ENCODE measurements at places on chromosomes 2 and 18. TPM values are rescaled to one million over a fixed set of nuclear protein-coding genes. Genes with fewer than 3 reads are reported as not detected.

The PROKR1 gene
- 0.08 TPM for total RNA-seq

The RGPD3 gene
- 0.05 TPM for total RNA-seq

The CENPA gene
- 22.7 TPM for total RNA-seq

The CPLX4 gene
- total RNA-seq = not detected

The CYS1 gene
- 0.52 TPM for total RNA-seq

The KYNU gene
- total RNA-seq = 0.64 TPM

- no peak for DNase-seq
Measured at GRCh38 chr18:58891776-58892175, 27.1 kb downstream of the ZNF532 start.

DNA sequence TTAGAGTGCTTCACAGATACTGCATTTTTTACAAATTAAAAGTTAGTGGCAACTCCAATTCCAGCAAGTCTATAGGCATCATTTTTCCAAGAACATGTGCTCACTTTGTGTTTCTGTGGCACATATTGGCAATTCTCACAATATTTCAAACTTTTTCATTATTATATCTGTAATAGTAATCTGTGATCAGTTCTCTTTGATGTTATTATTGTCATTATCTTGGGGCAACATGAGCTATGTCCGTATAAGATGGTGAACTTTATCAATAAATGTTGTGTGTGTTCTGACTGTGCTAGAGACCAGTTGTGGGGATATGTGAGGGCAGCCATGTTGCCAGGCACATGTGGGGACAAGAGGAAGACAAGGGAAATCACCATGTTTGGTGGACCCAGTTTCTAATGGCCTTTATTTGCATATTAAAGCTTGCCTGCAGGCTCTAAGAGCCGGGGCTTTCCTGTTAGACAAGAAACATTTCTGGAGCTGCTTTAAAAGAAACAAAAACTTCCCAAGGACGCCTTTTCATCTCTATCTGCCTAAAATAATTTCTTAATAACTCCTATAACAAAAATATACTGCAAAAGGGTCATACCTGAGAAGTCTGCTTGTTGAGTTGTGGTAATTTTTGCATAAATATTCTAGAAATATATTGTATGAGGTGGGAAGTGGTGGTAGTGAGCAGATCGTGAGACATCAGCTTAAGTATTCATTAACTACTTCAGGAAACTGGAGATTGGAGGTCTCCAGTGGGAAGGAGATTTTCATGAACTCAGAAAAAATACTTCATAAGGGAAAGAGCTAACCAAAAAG, 37.2 kb downstream of the KYNU start:
- DNase-seq = no peak

GRCh38 chr18:43079422-43079821, 36.1 kb downstream of the RIT2 start:
- no peak for DNase-seq

- DNase-seq = no peak
Measured at GRCh38 chr2:231386446-231386845, 9.1 kb upstream of the B3GNT7 start.

DNA sequence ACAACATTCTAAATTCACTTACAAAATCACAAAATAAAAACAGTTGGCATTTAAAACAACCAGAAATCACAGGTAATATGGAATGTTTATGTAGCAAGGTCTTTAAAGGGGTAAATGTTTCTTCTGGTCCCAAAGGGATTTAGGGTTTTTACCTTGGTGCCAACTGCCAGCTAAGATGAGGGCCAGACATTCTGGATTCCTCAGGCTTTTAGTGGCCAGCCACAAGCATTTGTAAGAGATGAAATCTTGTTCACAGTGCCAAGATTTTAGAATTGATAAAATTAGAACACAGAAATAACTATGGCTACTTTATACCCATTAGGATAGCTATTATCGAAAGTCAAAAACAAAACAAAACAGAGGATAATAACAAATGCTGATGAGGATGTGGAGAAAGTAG, 60.4 kb upstream of the CDKL4 start:
- DNase-seq = no peak

DNA sequence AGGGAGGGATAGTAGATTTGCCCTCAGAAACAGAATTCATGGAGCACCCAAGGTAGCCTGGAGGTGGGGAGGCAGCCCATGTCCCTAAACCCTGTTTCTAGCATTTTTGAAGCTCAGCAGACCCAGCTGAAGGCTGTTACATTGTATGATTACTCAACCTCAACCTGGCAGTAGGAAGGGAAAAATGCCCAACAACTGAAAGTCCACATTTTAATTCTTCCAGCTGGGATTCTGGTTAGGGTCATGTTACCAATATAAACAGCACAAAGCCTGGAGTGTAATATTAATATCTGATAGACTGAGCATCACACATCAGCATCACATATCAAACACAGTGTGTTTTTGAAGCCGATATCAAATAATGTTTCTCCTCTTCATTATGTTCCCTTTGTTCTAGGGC, 437.0 kb downstream of the HRH4 start:
- DNase-seq = no peak

DNA sequence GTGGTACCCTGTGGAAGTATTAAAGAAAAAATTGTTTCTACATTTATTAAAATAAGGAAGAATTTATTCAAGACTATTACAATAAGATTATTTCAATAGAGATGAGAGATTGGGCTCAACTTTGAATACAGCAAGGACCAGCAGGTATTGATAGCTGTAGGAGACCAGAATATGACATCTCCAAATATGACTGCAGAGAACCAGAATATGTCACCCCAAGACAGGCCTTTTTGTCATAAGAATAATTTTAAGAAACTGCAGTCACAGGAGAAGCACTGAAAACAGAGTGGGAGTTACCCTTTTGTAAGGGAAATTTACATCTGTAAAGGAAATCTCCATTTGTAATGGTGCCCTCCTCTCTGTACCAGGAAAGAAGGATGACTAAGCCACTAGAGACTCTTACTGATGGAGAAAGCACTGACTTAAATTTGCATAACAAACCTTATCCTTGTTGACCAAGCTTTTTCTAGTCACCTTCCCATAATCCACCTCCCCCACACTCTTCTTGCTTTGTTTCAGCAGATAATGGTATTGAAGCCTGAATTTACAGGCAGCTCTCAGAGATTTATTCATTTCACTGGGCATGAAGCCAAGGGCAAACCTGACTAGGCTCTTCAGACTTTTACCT, 145.1 kb upstream of the RMP24 start:
- no peak for DNase-seq

GRCh38 chr2:64672708-64673107, 19.0 kb upstream of the SERTAD2 start:
- DNase-seq = no peak

DNA sequence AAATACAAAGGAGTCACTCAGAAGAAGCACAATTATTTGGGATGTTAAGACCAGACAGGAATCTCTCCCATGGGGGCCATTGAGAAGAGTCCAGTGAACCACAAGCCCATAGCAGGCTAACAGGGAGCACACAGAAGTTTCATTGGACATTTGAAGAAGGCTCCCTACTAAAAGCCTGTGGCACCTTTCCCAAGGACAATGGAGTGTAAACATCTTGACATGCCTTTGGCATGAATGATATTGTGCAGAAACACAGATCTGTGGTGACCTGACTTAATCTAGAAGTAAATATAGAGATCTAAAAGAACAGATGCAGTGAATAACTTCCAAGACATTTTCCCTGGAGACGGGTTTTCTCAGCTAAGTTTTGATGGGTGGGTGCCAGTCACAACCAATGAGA, 221.5 kb downstream of the EPHA4 start:
- no peak for DNase-seq

- DNase-seq = no peak
Measured at GRCh38 chr2:199364153-199364552, 93.6 kb downstream of the SATB2 start.

GRCh38 chr2:36433311-36434217, 78.0 kb downstream of the CRIM1 start:
- peak; percentile 42 for DNase-seq

DNA sequence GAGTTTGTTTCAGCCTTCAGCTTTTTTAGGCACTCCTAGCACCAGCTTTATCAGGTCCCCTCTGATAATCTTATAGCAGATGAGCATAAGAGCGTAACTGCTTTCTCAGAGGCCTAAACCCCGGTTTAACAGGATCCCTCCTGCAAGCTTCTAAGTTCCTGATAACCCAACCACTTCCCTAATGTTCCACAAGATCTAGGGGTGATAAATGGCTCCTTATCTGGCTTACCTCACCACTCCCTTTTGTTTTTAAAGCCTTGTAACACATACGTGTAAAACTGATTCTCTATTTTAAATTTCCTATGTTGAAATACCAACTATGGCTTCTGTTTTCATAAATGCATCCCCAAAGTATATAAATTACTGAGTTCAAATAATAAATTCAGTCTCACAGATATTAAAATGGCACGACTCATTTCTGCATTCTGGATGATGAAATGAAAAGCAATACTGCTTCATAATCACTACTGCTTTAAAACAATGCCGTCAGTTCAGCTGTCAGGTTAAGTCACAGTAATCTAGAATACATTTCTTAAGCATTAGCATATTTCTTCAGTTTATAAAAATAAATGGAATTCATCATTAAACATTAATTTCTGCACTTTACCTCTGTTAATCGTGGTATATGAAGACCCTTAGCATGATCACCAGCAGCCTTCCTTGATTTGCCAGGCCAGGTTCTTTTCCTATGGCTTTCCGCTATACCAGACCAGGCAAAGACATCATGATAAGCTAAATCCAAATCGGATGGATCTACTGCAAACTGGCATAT, 126.3 kb downstream of the C2orf74 start:
- DNase-seq = peak; percentile 36

DNA sequence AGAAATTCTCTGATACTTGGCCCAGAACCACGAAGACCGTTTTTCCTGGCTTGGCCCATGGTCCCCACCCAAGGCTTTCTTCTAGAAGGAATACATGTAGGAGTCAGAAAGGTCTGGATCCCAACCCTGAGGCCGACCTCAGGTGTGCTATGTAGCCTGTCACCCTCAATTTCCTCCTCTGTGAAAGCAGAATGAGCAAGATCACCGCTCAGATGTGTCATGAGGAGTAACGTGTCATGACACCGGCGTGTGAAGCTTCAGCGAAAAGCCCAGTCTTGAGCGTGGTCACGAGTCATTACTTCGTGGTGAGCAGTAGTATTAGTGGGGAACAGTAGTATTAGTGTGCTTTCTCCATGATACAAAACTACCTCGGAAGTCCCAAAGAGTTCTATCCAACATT, 103.4 kb downstream of the ALPK2 start:
- no peak for DNase-seq

DNA sequence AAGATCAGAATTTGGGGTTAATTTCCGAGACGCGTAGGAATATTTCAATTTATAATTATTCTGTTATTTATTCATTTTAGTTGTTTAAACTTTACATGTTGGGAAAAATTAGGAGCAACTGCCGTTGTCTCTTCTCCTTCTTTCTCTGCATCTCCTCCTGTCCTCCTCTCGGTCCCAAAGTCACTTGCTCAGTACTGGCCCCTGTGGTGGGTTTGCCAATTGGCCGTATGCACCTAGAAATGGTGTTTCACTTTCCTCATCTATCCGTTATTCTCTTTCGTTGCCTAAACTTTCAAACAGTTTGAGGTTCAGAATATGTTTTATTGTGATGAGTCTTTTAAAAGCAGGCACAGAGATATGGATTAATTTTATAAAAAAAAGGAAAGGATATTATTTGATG, 517.9 kb downstream of the PLCL1 start:
- DNase-seq = no peak

DNA sequence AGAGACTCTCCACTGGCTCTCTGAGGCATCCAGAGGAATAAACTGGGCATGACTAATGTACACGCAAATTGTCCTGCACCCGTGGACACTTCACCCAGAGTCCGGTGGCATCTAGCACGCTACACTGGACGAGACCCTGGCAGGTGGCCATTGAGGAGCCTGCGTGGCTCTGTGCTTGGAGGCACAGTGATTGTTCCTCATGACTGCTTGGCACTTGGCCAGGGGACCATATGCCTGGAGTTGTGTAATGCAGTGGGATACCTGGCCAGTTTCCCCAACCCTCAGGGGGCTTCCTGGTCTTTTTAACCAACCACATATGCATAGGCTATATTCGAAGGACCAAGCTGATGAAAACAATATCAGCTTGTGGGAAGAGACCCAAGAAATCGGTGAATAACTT, 66.6 kb downstream of the MTCL1 start:
- DNase-seq = no peak

DNA sequence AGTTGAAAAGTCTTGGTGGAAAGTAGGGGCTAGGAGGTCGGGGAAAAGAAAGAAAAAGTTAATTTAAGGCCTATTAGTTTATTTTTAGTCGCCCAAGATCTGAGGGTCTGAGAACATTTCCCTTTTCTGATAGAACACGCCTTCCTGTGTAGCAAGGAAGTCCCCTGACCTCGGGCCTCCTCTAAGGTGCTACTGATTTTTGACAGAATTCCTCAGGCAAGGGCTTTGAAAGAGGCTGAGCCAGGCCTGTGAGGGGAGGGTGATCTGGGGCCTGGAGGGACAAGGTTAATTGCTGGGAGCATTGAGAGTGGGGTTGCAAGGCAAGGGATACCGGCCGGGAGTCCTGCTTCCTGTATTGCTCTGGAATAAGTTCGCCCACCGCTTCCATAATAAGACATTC, 131.4 kb upstream of the MYCN start:
- DNase-seq = no peak

DNA sequence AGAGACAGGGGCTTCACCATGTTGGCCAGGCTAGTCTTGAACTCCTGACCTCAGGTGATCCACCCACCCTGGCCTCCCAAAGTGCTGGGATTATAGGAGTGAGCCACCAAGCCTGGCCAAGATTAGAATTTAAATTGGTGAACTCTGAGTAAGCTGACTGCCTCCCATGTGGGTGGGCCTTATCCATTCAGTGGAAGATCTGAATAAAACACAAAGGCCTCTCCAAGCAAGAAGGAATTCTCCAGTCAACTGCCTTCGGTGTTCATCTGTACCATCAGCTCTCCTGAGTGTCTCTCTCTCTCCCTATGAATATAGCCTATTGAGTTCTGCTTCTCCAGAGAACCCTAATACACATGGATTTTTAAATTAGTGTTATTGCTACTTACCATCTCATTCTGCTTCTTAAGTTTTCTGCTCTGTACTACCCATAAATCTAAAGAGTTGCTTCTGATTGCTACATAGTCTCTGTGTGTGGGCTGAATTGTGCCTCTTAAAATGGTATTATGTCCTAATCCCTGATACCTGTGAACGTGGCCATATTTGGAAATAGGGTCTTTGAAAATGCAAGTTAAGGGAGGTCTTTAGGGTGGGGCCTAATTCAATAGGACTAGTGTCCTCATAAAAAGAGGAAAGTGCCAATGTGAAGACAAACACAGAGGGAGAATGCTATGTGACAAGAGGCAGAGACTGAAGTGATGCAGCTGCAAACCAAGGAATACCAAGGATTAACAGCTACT, 36.3 kb downstream of the FBXO11 start:
- no peak for DNase-seq

- no peak for DNase-seq
Measured at GRCh38 chr2:3631161-3631850, 26.7 kb upstream of the ALLC start.

DNA sequence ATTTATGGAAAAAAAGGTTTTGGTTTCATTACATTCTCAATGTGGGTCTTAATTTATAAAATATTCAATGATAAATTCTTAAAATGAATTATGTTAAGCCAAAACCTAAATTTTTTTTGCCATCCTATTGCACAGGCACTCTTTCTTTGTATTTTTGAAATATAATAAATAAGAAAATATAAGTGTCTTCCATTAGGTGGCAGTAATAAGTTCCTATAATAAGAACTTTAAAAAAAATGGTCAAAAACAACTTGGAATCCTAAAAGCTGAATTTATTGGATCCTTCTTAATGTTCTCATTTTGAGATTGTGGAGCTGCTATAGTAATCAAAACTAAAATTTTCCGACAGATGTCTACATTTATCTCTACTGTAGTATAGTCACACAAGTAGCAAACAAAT, 5.7 kb downstream of the CALCRL start:
- no peak for DNase-seq

Measured in colonic mucosa (tissue), 4 donors.